ENCODE measurements at places on chromosomes 7 and 10. TPM values are rescaled to one million over a fixed set of nuclear protein-coding genes. Genes with fewer than 3 reads are reported as not detected.

OLAH gene
- not detected for total RNA-seq

TRIM50 gene
- not detected for total RNA-seq

SLC26A3 gene
- total RNA-seq = 0.93 TPM

ZNF736 gene
- 4.3 TPM for total RNA-seq

ACSM6 gene
- total RNA-seq = not detected

AGK gene
- total RNA-seq = 8.7 TPM

DNA sequence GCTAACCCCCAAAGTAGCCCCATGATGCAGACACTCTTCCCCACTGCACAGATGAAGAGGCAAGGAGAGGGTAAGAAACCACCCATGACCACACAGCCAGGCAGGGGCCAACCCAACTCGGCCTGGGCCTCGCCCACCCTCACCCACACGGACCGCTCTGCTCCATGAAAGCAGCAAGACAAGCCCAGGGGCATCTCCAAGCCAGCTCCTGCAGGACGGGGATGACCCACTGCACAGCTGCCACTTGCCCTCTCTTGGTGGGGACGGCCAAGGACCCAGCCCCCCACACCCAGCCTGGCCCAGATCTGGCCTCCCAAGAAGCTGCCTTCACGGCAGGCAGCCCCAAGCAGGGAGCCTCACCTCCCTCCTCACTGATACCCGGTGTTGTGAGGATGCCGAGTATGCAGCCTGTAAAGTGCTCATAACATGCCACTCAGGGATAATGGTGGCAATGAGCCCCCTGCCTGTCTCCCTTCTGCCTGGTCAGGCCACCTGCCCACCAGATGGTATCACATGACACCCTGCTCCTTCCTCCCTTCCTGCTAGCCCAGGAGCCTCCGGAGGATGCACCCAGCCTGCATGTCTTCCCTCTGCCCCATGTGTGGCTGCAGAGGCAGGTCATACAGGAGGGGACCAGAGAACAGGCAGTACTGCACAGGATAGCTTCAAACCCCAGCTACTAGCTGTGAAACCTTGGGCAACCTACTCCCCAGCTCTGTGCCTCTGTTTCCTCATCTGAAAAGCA, 23.3 kb downstream of the OGDHL start:
- DNase-seq = no peak

DNA sequence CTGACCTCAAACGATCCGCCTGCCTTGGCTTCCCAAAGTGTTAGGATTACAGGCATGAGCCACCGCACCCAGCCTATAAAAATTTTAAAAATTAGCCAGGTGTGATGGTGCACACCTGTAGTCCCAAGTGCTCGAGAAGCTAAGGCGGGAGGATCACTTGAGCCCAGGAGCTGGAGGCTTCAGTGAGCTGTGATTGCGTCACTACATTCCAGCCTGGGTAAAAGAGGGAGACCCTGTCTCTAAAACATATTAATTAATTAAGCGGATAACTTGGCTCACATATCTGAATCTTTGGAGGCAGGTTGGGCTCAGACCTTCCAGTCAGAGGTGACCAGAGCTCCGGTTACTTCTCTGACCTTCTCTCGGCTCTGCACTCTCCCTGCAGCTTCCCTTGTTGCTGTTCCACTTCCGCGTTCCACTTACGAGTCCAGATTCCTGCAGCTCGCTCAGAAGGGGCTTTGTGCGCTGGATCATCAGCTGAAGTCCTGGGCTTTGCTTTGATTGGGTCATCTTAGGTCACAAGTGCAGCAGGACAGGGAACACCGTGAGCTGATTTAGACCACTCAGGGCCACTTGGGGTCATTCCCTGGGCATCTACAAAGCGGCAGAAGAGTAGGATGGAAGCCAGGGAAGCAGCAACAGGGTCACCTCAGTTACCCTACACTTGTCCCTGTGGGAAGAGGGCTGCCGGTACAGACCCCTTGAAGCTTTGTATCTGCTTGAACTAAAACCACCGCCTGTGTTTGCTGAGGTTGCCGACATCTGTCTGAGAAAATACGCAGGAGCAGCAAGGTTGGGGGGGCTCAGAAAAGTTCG, 2.0 kb upstream of the ARPC1B start:
- DNase-seq = no peak

GRCh38 chr7:22338877-22339276, 18.1 kb downstream of the RAPGEF5 start:
- DNase-seq = no peak

DNA sequence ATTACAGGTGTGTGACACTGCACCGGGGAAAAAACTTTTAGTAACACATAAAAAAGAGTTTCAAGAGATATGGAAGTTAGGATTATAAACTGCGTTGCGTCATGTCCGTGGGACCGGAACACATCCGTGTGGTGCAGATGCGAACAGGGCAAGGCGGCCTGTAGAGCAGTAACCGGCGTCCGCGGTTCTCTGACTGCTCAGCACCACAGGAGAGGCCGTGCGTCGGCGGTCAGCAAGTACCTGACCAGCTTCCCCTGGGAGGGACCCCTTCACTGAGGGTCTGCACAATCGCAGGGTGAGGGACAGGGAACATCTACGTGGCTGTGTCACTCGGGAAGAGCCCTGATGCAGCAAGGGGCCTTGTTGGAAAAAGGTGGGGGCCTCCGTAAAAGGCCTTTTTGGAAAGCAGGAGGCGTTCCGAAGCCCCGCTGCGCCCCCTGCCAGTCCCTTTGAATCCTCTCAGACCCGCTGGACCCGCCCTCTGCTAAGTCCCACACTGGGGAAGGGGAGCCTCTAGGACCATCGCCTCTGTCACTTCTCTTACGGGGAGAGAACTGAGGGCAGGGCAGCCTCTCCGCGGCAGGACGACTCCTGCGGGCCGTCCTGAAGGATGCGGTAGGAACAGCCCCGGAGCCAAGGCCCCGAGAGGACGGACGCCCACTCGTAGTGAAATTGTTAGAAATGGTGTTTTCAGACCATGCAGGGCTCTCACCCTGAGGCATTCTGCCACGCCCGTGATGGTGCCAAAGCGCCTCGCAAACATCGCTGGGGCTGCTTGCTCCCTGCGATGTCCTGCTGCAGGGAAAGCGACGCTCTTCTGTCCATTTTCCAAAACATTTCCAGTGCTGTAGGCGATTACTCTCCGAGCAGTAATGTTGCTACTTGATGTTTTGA, 771.6 kb upstream of the COBL start:
- DNase-seq = no peak

DNA sequence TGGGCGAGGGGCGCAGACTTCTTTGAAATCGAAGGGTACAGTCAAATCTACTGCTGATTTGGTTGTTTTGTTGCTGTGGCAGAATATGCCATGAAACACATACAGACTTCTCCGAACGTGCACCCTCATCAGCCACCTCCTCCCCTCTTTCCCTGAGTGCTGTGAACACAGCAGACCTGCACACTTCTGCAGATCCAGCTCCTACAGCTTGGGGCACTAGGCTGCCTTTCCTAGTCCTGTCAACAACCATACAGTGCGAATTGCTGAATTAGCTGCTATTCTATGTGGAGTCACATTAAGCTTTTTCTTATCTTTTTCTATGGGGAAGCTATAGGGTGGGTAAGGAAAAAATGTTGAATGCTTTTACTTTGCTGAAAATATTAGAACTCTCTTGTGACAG, 57.5 kb downstream of the COL17A1 start:
- DNase-seq = no peak

DNA sequence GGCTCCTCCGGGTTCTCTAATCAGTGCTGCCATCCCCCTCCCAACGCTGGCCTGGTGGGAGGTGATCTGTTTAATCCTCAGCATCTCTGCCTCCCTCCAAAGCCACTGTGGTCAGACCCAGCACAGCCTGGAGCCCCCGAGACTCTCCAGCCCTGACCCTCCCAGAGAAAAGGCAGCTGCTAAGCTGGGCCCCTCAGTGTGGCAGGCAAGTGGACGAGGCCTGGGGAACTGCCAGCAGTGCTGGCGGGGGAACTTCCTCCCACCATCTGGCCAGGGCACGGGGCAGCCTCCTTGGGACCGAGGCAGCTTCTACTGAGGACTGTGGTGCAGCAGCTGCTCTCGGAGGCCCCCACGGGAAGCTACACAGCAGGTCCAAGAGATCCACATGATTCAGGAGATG, 51.1 kb downstream of the DPYSL4 start:
- no peak for DNase-seq

Data from left lobe of liver (tissue), 2 donors.